ENCODE measurements at places on chromosomes 2 and 18. TPM values are rescaled to one million over a fixed set of nuclear protein-coding genes. Genes with fewer than 3 reads are reported as not detected.

Gene ATP5MC3
- 72.0 TPM for total RNA-seq

Gene GAL3ST2
- total RNA-seq = not detected

Gene MYL12B
- total RNA-seq = 299 TPM

Gene GNAL
- 3.5 TPM for total RNA-seq

Gene HOXD8
- total RNA-seq = 1.6 TPM

Gene RASGRP3
- total RNA-seq = 36.6 TPM

Gene EPAS1
- total RNA-seq = 1,051 TPM

Gene CDH2
- total RNA-seq = 1.5 TPM

Gene ZNF892
- 2.7 TPM for total RNA-seq

Gene LINC00305
- total RNA-seq = not detected

Gene HJURP
- 4.1 TPM for total RNA-seq

Gene LIMS2
- total RNA-seq = 111 TPM

Gene SERPINB11
- not detected for total RNA-seq

Gene LRATD1
- 23.0 TPM for total RNA-seq

Gene TMEM37
- total RNA-seq = 14.3 TPM

Gene GNLY
- total RNA-seq = 12.1 TPM

Gene PKDCC
- 131 TPM for total RNA-seq

Gene UGT1A8
- total RNA-seq = 0.26 TPM

Gene CD8B2
- total RNA-seq = not detected

Gene ANKRD30BL
- total RNA-seq = 3.8 TPM

Gene SERPINB3
- not detected for total RNA-seq

Gene EGR4
- not detected for total RNA-seq

Gene CCL20
- 8.0 TPM for total RNA-seq

Gene AQP12A
- not detected for total RNA-seq

Data from lung (tissue), 17 donors.